AML-193 (cell line): ENCODE measurements at places on chromosomes 3 and 15.
A peak's percentile ranks its signal among the peaks of the same experiment; 100 is the strongest.

DNA sequence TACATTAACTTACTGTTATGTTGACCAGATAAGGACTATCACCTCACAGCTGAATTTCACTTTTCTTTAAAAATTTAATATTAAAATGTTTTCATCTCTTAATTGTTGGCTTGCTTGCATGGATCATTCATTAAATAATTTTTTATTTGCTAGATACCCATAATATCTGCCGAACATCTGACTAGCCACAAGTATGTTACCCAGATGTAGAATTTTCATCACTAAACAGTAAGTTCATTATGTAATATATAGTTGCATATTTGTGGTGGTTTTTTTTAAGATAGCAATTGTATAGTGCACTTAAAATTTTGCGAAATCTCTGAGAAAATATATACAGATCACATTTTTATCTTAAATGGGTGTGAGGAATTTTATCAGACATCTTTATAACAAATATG lies 190.4 kb downstream of the MBNL1 start:
- no peak for DNase-seq

DNA sequence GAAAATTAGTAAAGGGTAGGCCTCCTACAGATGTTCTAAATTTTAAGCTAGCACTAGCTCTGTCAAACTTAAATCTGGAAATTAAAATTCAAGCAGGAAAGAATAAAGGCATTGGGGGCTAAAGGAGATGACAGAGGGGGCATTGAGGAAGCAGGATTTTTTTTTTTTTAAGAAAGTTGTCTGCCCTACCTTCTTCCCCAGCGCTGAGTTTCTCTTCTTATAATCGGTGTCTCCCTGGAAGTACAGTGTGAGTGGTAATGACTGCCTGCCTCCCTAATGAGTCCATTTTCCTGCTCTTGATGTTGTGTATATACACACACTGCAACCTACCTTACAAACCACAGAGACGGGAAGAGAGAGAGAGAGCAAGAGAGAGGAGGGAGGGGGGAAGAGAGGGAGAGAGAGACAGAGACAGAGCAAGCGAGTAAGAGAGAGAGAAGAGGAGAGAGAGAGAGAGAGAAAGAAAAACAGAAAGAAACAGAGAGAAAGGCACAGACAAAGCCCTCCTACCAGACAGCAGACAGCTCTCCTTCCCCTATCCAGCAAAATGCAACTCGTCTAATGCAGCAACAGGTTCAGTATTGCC lies 47.0 kb downstream of the ZBTB20 start:
- peak; percentile 81 for DNase-seq

GRCh38 chr15:86155551-86155950 lies 75.9 kb downstream of the AGBL1 start:
- no peak for DNase-seq

GRCh38 chr3:56855856-56856512 lies 54.2 kb upstream of the ARHGEF3 start:
- DNase-seq, result peak; percentile 71

GRCh38 chr3:177596248-177596815 lies 399.1 kb upstream of the TBL1XR1 start:
- DNase-seq, result no peak

DNA sequence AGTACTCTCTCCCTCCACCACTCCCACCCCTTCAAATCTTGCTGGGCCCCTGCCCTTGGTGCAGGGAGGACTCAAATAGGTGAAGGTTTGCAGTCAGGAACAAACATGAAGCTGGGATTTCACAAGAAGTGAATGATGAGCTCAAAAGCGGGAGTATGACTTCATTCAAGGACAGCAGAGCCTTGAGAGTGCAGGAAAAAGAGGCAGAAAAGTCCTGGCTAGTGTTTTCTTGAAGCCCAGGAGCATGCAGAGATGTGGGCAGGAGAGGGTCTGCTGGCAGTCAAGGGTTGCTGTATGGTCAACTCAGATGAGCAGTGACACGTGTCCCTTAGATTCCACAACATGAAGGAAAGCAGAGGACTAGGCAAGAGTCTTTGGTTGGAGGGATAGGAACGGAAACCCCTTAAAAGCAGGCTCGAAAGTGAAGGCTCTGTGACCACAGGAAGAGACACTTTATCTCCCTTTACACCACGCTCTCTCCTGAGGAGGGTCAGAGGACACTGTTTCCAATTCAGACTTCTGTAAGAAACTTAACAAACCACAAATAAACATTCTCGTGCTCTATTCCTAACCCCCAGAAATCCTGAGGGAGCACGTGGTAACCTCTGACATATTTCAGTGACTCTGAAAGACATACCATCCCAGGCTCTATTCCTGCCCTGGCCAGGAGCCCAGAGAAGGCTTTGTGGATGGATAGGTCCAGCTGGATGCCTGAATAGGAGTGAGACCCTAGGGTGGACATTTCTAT lies 168.0 kb upstream of the NDN start:
- no peak for DNase-seq

GRCh38 chr3:41522612-41523011 lies 323.3 kb downstream of the CTNNB1 start:
- no peak for DNase-seq

GRCh38 chr15:85646538-85647091 lies 148.1 kb downstream of the KLHL25 start:
- DNase-seq, result no peak

DNA sequence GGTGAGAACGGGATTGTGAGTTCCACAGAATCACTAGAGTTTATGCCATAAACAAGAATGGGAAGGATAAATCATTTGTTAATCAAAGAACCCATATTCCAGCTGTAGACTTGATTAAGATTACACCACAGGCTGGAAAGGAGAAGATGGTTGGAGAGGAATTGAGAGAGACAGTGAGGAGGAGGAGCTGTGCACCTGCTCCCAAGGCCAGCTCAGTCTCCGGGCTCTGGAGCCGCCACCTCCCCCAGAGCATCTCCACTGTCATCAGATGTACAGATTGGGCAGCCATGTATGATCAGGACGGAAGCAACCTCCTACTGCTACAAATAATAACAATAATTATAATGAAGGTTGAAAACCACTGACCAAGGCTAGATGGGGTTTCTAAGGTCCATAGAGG lies 170.0 kb downstream of the MINAR1 start:
- DNase-seq, result no peak

- no peak for DNase-seq
Measured at GRCh38 chr15:83658430-83659416, 4.8 kb downstream of the ADAMTSL3 start.

- no peak for DNase-seq
Measured at GRCh38 chr3:142977399-142977728, 13.9 kb upstream of the PAQR9 start.

- no peak for DNase-seq
Measured at GRCh38 chr3:10462641-10463532, 42.5 kb downstream of the ATP2B2 start.

GRCh38 chr15:56059716-56060115 lies 66.3 kb upstream of the NEDD4 start:
- no peak for DNase-seq

GRCh38 chr3:185351396-185351795 lies 11.5 kb upstream of the MAP3K13 start:
- DNase-seq, result no peak

DNA sequence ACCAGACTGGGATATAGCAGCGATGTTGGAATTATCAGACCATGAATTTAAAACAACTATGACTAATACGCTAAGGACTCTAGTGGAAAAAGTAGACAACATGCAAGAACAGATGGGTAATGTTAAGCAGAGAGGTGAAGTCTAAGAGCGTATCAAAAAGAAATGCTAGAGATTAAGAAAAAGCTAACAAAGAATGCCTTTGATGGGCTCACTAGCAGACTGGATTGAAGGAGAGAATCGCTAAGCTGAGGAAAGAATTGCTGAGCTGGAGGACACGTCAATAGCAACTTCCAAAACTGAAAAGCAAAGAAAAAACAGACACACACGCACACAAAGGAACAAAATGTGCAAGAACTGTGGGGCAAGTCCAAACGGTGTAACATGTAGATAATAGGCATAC lies 20.0 kb upstream of the CMTM6 start:
- no peak for DNase-seq

DNA sequence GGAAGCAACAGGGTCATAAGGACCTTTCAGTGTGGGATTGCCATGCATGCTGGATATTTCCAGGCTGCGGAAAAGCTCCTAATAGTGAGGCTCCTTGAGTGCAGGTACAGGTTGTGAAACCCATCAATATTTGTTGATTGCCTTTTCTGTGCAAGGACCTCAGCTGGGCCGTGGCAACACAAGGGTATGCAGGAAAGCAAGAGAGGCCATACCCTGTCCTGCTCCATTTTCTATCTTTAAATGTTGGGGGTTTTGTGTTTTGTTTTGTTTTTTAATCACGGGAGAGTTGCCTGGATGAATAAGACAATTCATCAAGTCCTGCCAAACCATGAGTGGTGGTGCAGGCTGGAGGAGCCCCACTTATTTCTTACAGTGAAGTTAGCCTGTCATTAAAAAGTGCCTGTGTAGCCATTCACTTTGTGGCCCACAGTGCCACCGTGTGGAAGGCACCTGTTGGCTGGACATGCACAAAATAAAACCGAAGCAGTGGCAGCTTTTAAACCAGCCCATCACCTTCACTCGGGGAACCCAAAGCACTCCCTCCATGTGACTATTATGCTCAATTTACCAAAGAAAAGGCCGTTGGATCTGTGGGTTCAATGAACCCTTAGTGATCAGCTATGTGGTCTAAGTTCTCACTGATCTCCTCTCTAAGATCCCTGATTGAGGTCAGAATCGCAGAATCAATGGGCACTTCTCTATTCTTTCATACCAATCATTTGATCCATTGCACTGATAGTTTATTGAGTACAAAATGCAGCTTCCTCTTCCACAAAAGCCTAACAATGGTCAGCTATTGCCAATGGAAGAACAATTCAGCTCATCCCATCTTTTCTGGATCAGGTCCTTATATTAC lies 42.2 kb downstream of the CLDN18 start:
- DNase-seq, result peak; percentile 18

DNA sequence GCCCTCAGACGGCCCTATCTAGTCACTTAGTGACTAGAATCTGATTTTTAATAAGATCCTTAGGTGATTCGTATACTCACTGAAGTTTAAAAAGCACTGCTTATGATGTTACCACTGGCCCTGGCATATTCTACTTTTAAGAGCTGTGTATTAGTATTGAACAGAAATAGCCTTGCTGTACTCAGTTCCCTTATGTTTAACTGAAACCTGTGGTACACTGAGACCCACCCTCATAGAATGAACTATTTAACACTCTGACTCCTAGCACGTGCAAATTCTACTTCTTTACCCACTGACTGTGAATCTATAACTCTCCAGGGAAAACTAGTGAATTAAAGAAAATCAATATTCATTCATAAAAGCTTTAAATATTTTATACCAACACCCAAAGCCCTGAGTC lies 108.9 kb downstream of the CCNL1 start:
- DNase-seq, result no peak

- DNase-seq, result no peak
Measured at GRCh38 chr3:100009276-100010086, 104.8 kb downstream of the FILIP1L start.

DNA sequence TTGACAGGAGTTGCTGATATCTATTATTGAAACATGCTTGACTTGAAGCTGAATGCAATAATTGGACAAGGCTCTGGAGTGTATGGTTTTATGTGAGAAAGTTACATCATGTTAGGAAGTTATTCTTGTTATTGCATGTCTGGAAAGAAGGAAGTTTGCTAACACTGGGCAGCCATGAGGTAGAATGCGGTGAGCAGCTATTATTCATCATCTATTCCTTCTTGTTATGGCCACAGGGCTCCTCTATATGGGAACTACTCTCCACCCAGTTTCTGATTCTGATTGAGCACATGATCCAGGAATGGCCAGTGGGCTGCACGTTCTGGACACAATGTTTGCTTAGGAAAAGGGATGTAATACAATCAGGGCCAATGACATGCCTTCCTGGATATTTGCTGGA lies 37.8 kb upstream of the SCN5A start:
- peak; percentile 27 for DNase-seq

- DNase-seq, result no peak
Measured at GRCh38 chr3:41629986-41630385, 331.9 kb downstream of the ULK4 start.

- DNase-seq, result no peak
Measured at GRCh38 chr3:63474828-63475518, 177.5 kb upstream of the SNTN start.

DNA sequence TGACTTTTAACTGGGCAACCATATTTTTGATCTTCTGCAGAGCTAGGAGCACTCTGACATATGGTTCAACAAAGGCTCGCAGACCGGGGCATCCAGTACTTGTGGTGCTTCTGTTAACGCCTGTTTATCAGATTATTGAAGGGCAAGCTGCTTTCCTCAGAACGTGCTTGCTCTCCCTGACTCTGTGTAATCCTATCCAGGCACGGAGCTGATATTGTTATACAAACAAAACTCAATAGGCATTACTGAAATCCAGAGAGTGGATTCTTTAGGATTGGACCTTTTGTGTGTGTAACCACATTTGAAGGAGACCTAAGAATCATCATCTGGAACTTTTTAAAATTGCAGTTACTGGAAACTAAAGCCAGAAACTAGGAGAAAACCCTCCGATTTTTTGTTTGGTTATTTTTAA lies 246.5 kb downstream of the PTPRG start:
- DNase-seq, result no peak

- no peak for DNase-seq
Measured at GRCh38 chr3:29099296-29099695, 181.6 kb upstream of the RBMS3 start.

- DNase-seq, result no peak
Measured at GRCh38 chr15:62534996-62535395, 369.9 kb upstream of the C2CD4B start.

- no peak for DNase-seq
Measured at GRCh38 chr3:73474619-73475018, 150.1 kb downstream of the PDZRN3 start.

DNA sequence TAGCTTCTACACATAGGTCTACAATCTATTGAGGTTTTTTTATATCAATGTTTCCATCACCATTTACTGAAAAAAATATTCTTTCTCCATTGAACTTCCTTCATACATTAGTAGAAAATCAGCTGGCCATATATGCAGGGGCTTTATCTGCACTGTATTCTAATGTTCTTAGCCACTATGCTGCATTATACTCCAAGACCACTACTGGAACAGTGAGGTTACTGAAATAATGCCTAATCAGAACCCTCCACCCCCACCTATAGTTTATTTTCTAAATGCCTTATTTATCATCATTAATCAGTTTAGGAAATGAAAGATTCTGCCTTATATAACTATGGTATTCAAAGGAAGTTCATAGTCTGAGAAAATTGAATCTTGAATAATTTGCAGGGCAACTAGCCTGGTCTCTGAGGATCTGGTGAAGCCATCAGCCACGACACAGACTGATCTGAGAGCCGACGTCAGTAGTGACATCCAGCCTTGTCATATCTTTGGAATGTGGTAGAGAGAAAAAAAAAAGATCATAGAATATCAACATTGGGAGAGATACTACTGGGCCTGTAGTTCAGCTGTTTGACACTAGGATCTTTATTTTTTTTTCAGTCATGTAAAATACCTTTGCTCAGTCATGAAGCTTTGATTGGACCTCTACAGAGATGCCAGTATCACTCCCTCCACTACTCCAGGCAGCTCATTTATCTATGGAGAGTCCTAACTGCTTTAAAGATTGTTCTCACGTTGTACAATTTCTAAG lies 66.6 kb downstream of the P3H2 start:
- DNase-seq, result no peak

GRCh38 chr15:57298204-57298603 lies 78.1 kb upstream of the CGNL1 start:
- no peak for DNase-seq

- peak; percentile 55 for DNase-seq
Measured at GRCh38 chr3:117526470-117527079, 817.0 kb downstream of the TUSC7 start.
